ENCODE measurements at places on chromosomes 3 and 15.

GRCh38 chr3:42500909-42501308 is 1.5 kb upstream of the VIPR1 start:
- no peak for DNase-seq

DNA sequence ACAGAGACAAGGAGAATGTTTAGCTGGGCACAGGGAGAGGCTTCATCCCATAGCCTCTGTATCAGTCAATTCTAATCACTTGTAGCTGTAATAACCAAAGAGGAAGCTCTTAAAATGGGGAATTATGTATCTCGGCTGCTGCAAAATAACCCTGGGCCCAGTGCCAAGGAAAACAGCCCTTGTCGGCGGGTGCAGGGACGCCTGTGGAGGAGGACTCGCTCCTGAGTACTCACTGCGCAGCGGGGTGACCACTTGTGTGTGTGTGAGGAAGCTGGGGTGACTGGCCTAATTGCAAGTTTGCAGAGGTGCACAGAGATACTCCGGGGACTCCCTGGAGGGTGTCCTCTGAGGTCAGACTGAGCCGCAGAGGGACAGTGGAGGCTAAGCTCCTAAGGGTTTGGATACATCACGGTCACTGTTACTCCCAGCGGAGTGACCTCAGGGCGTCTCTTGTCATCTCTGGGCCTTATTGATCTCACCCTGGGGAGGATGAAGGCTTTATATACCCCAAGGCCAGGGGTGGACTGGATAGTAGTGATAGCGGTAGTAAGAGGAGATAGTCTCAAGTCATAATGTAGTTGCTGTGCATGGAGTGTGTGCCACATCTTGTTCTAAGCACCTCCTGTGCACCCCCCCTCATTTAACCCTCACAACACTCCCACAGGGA is 37.2 kb downstream of the SLC6A6 start:
- DNase-seq, result no peak

DNA sequence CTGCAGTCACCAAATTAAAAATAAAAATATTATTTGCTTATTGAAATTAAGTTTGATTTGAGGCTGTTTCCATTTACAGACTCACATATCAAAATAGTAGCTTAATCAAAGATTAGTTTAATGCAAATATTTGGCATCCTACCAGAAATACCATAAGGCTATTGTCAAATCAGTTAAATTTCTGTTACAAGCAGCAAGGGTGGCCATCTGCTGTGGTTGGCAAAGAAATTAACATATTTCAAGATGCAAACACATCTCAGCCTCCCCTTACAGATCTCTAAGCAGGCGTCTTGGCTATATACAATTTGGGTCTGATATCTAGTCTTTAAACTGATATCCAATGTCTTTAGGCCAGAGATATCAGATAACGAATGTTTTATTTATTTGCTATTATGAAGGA is 83.2 kb upstream of the NEDD4 start:
- no peak for DNase-seq

DNA sequence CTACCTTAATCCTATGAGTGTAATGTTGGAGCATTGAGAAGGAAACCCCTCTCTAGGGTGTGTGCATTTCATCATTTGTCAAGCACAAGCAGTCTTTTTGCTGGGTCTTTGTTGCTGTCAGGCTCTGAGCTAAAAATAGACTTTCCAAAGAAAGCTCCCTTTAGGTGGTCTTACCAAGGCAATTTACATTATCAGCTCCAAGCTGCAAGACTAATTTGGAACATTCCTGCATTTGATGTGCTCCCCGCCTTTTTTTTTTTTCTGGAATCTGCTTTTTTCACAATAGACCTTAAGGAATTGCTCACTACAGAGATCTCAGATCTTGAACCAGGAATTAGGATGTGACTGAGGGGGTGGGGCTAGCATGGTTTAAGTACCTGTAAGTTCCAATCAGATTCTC is 60.6 kb upstream of the STAC start:
- DNase-seq, result no peak

DNA sequence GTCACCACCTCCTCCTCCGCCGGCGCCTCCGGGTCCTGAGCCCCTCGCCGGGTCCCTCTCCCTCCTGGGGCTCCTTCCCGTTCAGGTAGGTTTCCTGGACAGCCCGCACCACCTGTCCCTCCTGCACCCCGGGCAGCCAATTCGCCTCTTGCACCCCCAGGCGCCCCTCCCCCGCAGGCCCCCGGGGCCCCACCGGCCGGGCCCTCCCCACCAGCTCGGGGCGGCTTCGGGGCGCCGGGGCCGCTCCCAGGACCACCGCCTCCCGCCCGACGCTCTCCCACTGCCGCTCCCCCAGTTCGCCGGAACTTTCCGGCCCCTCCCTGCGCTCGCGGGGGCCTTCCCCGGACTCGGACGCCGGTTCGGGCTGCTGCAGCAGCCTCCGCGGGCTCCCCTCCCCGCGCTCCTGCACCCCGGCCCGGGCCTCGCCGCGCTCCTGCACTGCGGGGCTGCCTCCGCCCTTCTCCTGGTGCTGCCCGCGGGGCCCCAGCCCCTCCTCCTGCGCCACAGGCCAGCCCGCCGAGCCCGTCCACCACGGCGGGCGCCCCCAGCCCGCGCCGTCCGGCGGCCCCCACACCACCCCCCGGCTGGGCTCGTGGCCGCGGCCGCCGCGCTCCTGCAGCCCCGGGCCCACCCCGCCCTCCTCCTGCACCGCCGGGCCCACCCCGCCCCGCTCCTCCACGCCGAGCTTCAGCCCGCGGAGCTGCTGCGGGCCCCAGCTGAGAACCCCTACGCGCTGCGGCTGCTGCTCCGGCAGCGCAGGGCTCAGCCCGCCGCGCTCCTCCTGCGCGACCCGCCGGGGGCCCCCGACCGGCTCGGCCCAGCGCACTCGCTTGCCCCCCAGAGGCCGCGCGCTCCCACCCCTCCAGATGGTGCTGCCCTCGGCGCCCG is 587 bp upstream of the TNK2 start:
- DNase-seq, result peak; percentile 33

DNA sequence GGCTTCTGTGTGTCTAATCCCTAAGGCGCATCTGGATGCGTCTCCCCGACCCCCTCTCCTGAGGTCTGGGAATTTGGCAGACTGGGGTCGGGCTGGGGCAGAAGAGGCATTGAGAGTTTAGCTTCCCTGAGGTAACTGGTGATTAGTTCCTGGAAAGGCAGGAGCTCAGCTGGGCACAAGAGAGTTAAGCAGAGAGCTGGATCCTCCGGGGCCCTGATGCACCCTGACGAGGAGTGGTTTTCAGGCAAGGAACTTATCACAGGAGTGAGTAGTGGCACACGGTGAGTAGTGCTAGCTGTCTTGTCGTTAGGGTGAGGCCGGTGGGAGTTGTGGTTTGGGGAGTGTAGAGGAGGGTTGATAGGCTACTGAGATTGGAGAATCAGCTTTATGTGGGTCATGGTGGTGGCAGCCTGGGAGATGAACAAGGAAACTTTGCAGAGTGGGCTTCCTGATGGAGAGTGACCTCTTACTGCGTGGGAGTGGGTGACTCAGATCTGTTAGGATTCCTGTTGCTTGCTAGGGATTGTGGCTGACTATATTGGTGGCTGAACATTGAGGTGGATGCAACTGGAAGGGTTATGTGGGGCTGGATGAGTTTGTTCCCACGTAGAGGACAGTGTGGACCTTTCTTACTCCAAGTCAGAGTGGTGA is 897 bp downstream of the RAD54L2 start:
- DNase-seq, result peak; percentile 49

DNA sequence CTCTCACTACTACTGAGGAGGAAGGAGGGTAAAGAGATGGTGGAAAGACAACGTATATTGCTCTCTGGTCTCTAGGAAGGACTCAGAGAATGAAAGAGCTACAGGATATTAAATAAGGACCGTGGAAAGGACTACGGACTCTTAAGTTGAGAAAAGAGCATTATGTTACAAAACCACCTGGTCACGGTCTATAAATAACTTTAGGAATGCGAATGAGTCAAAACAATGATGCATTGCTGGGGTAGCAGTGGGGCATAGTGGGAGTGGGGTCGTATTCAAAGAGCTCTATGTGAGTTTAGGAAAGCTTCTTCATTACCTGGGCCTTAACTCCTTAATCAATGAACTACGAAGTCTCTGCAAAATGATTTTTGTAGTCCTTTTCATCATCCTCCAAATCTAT is 295.7 kb upstream of the SOX14 start:
- DNase-seq, result no peak

GRCh38 chr3:122916084-122916483 is 111.5 kb downstream of the SEMA5B start:
- DNase-seq, result peak; percentile 74

DNA sequence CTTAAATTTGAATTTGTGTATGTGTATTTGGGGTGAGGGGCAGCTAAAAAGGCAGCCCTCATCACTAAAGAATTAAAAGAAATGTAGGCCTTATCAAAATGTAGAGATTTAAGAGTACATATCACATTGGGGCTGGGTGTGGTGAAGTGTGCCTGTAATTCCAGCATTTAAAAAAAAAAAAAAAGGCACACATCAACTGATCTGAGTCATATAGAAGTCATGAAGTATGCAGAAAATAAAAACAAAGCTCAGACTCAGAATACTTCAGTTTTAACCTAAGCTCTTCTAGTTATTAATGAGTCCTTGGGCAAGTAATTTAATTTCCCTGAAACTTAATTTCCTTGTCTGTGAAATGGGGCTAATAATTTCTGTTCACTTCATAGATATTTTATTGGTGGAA is 31.6 kb downstream of the SLC24A1 start:
- no peak for DNase-seq

- DNase-seq, result no peak
Observed at GRCh38 chr3:56919137-56919796, 117.5 kb upstream of the ARHGEF3 start.

DNA sequence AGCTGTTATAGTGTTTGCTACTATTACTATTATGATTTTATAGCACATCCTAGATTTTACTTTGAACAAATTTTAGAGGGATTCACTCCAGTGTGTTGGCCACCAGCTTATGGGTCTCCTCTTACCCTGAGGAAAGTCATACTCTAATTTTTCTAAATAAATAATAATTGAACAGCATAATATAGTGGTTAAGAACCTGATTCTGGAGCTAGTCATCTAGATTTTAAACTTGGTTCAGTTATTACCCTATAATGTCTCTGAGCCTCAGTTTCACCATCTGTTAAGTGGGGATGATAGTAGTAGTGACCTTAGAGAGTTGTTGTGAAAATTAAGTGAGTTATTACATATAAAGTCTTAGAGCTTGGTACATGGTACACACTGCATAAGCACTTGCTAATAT is 30.7 kb upstream of the TOPAZ1 start:
- no peak for DNase-seq

Data from DND-41 (cell line).